ENCODE measurements at places on chromosomes 16 and 17. TPM values are rescaled to one million over a fixed set of nuclear protein-coding genes. Genes with fewer than 3 reads are reported as not detected.

Gene HS3ST3B1
- total RNA-seq: 1.6 TPM

Gene CLDN7
- 0.71 TPM for total RNA-seq

Gene P2RX5
- total RNA-seq: 18.7 TPM

Gene CACNG5
- total RNA-seq: not detected

Gene TPSG1
- total RNA-seq: not detected

Gene CSH1
- 21.9 TPM for total RNA-seq

Gene BRD7
- total RNA-seq: 61.8 TPM

Gene HOXB6
- 0.84 TPM for total RNA-seq

Gene METTL16
- 15.5 TPM for total RNA-seq

Gene OTOP3
- total RNA-seq: not detected

Gene ATP2A3
- total RNA-seq: 2.5 TPM

Gene TERF2IP
- 53.1 TPM for total RNA-seq

Gene MT4
- not detected for total RNA-seq

Gene MMP25
- total RNA-seq: 0.58 TPM

Gene KPNB1
- total RNA-seq: 124 TPM

Gene SEPTIN12
- total RNA-seq: not detected

Gene TBC1D3C
- not detected for total RNA-seq

Gene GLOD4
- 46.8 TPM for total RNA-seq

Data from muscle of leg (tissue), 16 donors.